NCI-H2081 (cell line): ENCODE measurements at places on chromosomes 5 and 9.

- no peak for DNase-seq
Observed at GRCh38 chr9:35754264-35754663, at the start of gene MSMP. TSS of gene MSMP (minus strand) at chr9:35754276. CDS start at chr9:35754129, 147 bp downstream.

DNA sequence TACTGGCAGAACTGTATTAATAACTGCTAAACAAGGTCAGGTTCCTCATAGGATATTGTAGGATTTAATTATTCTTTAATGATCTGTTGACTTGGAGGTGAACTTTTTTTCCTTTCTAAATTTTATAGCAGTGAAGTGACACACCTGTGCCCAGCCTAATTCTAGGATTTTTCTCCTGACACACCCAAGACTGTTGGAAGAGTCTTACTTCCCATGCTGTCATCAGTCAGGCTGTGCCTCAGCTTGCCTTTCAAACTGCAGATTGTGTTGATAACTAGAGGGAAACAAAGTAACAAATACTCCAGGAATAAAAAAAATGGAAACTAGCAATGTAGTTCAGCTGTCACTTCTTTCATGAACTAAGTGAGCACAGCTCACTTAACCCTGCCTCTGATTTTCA lies 22.0 kb downstream of the OTULIN start:
- no peak for DNase-seq

DNA sequence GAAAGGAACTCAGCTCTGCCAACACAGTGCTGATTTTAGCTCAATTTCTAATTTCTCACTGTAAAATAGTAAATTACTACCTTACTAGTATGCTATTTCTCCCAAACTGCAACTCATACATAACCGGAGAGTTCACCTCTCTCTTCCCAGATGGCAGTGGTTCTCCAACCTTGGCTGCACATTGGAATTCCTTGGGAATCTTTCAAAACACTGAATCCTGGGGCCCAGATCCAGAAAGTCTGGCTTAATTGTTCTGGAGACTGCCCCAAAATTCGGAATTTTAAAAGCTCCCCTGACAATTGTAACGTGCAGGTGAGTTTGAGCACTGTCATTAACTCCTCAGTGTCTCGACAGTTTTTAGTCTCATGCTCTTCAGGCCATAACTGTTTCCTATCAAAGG lies 100.3 kb downstream of the SLC1A3 start:
- no peak for DNase-seq

GRCh38 chr5:124157320-124157719 lies 589.1 kb downstream of the ZNF608 start:
- DNase-seq: no peak

DNA sequence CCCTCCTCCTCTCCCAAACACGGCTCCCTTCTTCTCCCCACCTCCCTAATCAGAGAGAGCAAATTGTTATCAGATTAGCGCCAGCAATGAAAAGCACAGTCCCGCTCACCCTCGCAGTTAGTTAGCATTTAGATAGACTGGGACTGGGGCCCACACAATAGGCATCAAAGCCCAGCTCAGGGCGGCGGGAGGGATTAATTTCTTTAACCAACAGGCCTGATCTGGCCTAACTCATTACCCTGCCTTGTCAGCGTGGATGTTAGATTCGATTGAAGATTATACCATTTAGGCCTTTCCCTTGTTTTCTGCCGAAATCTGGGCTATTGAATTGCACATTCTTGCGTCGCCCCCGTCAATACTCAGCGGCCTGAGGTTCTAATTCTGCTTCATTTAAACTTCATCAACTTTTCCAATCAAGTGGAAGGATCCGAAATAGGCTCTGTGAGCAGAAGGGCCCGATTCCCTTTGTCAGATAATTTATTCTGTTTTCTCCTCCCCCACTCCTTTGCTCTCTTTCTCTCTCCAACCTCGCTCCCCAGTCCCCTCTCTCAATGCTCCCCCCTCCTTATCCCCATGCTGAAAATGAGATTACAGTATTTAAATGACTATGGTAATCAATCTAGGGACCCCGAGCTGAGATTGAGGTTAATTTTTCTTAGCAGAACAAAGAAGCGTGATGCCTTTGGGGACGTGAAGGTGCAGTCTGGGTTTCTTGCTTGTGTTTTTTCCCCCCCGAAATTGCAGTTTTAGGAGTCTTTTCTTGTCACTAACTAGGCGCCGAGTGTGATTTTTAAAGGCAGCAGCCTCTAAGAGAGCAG lies 15.1 kb downstream of the CFAP77 start:
- DNase-seq: peak; percentile 16

- DNase-seq: peak; percentile 80
Observed at GRCh38 chr9:9257999-9258498, 1354.8 kb downstream of the PTPRD start.

DNA sequence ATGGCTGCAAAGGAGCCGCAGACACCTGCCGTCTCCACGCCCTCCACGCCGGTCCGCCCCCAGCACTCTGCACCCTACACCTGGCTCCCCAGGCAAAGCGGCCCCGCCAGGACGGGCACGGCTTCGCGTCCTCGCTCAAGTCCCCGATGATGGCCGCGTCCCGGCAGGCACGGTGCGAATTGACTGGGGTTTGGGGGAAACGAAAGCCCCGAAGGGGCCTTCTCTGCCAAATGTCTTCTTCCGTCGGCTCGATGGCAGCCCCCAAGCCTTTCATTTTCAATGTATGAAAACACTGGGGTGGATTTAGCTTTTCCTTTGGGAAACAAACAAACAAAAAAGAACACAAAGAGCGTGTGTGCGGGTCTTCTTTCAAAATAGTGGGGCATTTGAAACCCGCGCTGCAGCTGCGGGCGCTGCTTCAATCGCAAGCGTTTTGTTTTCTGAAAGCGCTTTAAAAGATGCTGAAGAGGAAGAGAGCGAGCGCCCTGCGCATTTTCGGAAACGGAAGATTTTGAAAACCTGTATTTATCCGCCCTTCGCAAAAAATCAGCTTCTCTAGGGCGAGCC lies 160.0 kb downstream of the RMI1 start:
- peak; percentile 75 for DNase-seq

- DNase-seq: no peak
Observed at GRCh38 chr9:4012441-4012840, 287.4 kb downstream of the GLIS3 start.

- no peak for DNase-seq
Observed at GRCh38 chr5:178564397-178564796, 25.8 kb downstream of the COL23A1 start.

GRCh38 chr9:13786131-13786530 lies 506.6 kb upstream of the MPDZ start:
- DNase-seq: no peak

DNA sequence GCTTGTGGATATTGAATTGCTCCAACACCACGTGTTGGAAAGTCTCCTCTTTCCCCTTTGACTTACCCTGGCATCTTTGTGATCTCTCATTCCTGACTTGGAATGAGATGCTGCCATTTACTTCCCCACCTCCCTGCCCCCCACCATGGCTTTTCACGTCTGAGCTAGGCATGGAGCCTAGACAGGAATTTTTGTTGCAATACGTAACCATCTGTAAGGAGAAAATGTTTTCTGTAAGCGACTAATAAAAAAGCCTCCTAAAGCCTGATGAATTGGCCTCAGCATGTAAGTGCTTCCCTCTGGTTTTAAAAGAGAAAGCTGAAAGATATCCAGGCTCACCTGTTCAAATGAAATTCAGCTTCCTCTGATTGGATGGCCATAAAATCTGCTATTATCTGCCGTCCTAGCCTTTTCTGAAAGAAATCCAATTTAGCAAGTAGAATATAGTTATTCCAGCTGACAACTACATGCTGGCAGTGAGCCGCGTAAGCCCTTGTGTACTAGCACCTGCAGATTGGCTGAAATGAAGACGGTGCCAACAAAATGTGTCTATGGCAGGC lies 200.1 kb downstream of the NSG2 start:
- DNase-seq: peak; percentile 53

DNA sequence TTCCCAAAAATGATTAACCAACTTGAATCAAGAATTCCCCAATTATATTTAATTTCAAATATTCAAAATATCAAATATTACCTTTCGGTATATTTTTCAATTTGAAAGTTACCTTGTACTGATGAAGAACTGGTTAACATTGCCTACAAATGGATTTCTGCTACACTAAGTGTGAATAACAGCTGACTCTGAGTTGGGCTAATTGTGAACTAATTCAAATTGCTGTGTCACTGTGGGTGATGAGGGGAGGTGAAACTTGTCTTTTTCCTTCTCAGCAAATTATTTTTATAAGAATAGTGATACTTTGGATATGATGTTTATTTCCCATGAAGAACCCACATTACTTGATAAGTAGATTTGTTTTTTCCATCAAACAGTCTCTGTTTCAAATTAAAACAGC lies 103.4 kb upstream of the RPS23 start:
- DNase-seq: no peak

DNA sequence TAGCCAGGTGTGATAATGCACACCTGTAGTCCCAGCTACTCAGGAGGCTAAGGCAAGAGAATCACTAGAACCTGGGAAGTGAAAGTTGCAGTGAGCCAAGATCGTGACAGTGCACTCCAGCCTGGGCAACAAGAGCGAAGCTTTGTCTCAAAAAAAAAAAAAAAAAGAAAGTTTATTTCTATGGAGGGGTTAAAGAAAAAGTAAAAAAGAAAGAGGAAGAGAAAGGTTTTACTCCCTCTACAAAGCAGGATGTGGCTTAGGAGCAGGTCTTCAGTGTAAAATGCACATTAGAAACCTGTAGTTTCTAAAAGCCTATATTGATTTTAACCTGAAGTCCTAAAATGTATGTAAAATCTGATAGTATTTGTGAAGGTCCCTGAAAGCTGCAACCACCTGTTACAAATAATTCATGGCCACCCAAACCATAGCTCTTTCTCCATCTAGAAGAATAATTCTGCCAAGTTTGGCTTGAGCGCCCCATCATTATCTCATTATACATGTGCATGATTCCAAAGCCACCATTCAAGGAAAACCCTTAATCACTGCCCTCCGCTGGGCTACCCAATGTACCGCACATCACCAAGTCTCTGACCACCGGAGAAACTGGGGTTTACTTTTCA lies 3.4 kb downstream of the FNBP1 start:
- DNase-seq: peak; percentile 1

- DNase-seq: no peak
Observed at GRCh38 chr5:159704160-159704559, 212.1 kb upstream of the ADRA1B start.

DNA sequence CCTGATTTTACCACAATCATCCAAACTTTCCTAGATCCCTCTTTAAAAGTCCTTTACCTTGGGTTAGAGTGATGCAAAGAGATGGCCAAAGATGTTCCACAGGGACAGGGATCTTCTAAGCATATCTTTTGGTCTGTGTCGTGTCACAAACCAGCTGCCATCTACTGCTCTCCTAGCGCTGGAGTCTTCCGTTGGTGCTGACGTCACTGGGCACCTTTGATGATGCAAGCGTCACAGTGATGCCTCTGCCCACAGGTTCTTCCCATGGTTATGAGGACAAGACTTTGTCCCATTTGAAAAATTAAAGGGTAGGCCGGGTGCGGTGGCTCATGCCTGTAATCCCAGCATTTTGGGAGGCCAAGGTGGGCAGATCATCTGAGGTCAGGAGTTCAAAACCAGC lies 1.7 kb upstream of the GLT6D1 start:
- DNase-seq: no peak

DNA sequence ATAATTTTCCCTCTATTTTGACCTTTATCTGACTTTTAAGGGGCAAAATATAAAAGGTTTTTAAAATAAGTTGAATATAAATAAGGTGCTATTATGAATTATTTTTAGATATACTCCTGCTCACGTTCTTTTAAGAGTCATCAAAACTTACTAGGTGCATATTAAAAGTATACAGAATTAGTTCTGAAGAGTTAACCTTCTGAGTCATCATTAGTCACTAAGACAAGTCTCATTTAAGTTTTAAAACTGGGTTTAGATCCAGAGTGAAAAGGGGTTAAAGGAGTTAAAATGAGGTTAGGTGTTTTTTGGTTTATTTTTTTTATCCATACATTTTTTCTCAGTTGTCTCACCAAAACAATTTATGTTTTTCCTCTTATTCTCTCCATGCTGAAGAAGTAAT lies 41.7 kb downstream of the SMIM15 start:
- no peak for DNase-seq

DNA sequence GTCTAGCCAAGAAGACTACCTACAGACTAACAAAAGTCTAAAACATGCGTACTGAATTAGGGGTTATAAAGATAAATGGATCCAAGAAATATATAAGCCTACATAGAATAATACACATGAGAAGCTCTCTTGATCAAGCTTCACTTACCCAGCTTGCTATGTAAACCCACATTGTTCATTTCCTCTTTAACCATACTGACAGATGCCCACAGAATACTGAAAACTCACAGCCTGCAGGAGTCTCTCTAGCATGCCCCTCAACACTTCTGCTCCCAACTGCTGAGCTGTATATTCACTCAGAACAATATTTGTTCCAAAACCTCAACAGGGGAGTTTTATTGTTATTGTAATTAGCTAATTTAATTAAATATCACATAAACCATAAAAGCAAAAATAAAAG lies 52.4 kb downstream of the RFX3 start:
- DNase-seq: no peak

- DNase-seq: no peak
Observed at GRCh38 chr9:130201399-130201873, 29.2 kb downstream of the NCS1 start.

- no peak for DNase-seq
Observed at GRCh38 chr9:86516564-86516963, 162.4 kb upstream of the TUT7 start.

DNA sequence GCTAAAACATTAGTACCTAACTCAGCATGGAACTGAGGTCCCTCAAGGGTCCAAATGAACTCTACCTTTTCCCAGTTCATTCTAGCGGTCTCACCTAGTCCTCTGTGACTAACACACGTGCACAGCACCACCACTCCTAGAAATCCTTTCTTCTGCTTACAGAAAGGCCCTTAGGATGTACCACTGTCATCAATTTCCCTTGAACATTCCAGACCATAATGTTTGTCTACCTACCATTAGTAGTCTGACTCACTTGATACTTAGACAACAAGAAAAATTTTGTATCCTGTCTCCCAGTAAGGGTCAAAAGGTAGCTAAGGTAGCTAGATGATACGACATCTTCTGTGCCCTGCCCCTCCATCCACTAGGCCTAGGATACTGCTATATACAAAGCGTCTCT lies 166.6 kb downstream of the TSSK1B start:
- DNase-seq: no peak

- no peak for DNase-seq
Observed at GRCh38 chr5:150285114-150285513, 4.5 kb downstream of the CAMK2A start.

DNA sequence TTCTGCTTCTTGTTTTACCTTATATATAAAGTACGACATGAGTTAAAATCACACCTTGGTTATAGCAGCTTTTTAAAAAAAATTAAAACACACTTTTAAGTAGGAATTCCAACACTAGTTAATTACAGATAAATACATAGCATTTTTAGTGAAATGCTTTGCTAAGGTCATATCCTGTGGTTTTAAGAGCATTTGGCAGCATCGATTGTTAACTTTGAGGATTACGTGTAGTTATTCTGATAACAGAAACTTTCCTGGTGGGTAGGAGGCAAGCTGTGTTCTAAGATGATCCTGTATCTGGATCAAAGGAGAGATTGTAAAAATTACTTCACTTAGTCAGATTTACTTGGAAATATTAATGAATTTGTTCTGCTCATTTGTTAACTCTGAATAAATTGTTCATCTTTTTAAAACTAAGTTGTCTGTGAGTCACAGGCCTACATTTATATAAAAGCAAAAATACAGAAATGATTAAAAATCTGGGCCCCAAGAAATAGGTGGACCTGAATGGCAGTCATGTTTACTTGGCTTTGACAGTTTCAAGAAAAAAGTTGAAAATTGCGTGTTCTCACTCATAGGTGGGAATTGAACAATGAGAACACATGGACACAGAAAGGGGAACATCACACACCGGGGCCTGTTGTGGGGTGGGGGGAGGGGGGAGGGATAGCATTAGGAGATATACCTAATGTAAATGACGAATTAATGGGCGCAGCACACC lies 58.3 kb downstream of the TRIO start:
- DNase-seq: no peak

GRCh38 chr5:77353251-77353650 lies 138.9 kb downstream of the WDR41 start:
- no peak for DNase-seq
